ENCODE measurements at places on chromosomes 5 and 9.

- DNase-seq, result no peak
These were observed 40.7 kb upstream of the ZNF300 start for GRCh38 chr5:150945486-150945885.

- no peak for DNase-seq
These were observed 93.1 kb upstream of the RETREG1 start for GRCh38 chr5:16709691-16710433.

DNA sequence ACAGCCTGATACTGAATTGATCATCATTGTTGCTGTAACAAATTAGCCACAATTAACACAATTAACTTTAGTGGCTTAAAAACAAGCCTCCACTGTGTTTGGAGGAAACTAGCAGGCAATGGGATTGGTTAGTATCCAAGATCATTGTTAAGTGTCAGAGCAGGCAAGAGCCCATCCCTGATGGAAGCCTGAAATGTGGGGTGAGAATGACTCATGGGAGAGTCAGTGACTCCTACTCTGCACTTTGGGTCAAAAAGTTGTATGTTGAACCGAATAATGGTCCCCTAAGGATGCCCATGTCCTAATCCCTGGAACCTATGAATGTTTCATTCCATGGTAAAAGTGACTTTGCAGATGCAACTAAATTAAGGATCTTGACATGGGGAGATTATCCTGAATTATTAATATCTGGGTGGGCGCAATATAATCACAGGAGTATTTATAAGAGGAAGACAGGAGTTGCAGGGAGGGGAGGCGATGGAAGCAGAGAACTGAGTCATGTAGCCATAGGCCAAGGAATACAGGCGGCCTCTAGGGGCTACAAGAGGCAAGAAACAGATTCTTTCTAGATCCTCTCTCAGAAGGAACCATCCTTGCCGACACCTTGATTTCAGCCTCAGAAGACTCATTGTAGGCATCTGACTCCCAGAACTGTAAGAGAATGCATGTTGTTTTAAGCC lies 28.8 kb downstream of the ALG2 start:
- no peak for DNase-seq

GRCh38 chr5:59293700-59294099 lies 599.8 kb downstream of the PDE4D start:
- no peak for DNase-seq

- no peak for DNase-seq
These were observed 162.1 kb downstream of the CCDC192 start for GRCh38 chr5:127865273-127865672.

DNA sequence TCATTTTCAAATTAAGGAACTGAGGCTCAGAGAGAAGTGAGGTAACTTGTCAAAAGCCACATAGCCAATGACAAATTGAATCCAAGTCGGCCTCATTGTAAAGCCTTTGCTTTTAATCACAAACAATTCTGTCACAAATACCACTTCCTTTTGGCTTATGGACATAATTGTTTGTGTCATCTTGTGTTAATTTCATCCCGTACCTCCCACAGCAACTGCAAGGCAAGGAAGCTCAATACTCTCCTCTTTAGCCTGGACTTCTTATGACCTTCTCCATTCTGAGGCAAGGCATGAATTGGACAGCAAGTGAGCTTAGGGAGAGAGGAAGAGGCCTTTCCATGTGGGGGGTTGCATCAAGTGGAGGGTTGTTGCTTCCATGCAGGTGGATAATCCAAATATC lies 62.2 kb upstream of the SLC2A8 start:
- DNase-seq, result no peak

- no peak for DNase-seq
These were observed 54.7 kb upstream of the SMARCA2 start for GRCh38 chr9:1960342-1961042.

- no peak for DNase-seq
These were observed 111.1 kb downstream of the WNK2 start for GRCh38 chr9:93295031-93295430.

- no peak for DNase-seq
These were observed 65.5 kb downstream of the PLK2 start for GRCh38 chr5:58394339-58394738.

DNA sequence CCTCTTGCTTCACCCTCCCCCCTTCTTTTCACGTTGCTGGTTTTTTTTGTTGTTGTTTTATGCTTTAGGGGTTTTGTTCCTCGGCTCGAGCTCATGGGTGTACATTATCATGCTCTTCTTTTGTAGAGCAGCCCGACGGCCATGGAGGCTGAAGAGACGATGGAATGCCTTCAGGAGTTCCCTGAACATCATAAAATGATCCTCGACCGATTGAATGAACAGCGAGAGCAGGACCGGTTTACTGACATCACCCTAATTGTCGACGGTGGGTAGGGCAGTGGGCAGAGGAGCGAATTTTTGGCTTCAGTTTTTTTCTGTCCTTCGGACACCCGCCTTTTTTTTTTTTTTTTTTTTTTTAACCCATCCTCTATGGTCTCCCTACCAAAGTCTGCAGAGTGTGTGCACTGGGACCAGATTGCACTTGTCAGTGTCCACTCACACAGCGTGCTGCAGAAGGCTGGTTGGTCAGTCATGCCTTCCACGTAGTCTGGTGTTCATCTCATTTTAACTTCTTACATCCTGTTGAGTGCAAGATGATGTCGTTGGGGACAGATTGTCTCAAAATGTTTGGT lies 1.3 kb downstream of the ZNF131 start:
- peak; percentile 35 for DNase-seq

DNA sequence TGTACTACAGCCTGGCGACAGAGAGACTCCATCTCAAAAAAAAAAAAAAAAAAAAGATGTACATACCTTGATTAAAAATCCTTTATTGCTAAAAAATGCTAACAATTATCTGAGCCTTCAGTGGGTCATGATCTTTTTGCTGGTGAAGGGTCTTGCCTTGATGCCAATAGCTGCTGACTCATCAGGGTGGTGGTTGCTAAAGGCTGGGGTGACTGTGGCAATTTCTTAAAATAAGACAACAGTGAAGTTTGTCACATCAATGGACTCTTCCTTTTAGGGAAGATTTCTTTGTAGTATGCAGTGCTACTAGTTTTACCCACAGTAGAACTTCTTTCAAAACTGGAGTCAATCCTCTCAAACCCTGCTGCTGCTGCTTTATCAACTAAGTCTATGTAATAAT lies 33.9 kb upstream of the OTULINL start:
- DNase-seq, result no peak

GRCh38 chr5:96067894-96068614 lies 106.4 kb upstream of the ELL2 start:
- peak; percentile 92 for DNase-seq

- no peak for DNase-seq
These were observed 380.8 kb downstream of the EBF1 start for GRCh38 chr5:158718738-158719505.

DNA sequence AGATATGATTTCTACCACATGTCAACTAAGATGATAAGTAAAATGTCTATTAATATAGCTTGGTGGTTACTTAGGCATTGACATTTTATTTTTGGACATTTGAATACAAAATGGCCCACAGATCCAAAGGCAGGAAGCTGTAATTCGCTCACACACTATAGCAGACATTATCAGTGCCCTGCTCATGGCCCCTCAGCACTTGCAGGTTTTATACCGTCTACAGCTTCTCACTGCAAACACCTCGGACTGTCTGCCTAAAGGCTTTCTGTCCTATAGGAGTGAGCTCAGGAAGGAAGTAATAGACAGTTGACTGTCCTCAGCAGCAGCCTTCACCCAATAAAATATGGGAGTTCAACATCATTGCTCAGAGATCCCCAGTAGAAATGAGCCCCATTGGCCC lies 140.8 kb upstream of the RASA1 start:
- DNase-seq, result no peak

- DNase-seq, result no peak
These were observed 52.3 kb upstream of the ICE1 start for GRCh38 chr5:5370059-5370774.

DNA sequence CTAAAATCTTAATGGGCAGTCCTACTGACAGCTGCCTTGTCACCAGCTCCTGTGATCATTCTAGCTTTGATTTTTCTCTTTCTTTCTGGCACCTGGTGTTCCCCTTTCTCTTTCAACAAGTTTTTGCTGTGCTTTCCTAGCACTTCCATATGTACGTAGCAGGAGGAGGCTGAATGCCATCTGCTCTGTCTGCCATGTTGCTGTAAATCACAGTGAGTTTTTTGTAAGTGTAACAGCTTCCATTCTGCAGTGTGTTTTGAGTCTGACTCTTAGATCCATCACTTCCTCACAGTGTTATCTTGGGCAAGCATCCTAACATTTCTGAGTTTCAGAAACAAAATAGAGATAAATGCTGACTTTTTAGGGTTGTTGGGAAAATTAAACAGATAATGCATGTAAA lies 247.9 kb downstream of the DOCK8 start:
- no peak for DNase-seq

- no peak for DNase-seq
These were observed 191.0 kb downstream of the TARS1 start for GRCh38 chr5:33631786-33632185.

Measured in RWPE1 (cell line).